NAMALWA (cell line): ENCODE measurements at places on chromosomes 16 and 17.

DNA sequence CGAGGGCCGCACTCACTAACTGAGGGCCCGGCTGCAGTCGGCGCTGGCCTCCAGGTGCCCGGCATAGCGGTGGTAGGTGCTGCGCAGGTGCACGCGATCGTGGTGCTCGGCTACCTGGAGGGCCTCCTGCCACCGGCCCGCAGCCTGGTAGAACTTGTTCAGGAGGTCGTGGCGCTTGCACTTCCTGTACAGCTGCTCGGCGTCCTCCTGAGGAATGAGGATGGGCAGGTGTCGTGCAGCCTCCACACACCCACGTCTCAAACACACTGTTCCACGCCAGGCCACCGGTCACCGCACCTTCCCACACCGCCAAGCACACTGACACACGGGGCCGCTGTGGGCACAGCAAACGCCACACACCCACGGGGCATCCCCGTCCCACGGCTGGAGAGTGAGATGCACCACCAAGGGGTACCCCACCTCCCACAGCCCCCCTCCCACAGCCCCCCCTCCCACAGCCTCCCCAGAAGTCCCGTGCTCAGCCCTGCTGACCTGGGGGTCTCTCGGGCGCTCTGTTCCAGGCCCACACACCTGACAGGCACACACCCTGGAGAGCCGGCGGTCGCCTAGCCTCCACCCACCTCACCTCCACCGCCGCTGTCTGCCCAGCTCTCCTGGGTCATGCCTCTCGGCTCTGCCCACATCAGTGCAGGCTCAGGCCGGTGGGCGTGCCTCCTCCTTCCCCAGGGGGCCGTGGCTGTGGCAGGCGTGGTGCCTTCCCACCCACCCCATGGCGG, 7.4 kb upstream of the TMEM204 start:
- DNase-seq = no peak

DNA sequence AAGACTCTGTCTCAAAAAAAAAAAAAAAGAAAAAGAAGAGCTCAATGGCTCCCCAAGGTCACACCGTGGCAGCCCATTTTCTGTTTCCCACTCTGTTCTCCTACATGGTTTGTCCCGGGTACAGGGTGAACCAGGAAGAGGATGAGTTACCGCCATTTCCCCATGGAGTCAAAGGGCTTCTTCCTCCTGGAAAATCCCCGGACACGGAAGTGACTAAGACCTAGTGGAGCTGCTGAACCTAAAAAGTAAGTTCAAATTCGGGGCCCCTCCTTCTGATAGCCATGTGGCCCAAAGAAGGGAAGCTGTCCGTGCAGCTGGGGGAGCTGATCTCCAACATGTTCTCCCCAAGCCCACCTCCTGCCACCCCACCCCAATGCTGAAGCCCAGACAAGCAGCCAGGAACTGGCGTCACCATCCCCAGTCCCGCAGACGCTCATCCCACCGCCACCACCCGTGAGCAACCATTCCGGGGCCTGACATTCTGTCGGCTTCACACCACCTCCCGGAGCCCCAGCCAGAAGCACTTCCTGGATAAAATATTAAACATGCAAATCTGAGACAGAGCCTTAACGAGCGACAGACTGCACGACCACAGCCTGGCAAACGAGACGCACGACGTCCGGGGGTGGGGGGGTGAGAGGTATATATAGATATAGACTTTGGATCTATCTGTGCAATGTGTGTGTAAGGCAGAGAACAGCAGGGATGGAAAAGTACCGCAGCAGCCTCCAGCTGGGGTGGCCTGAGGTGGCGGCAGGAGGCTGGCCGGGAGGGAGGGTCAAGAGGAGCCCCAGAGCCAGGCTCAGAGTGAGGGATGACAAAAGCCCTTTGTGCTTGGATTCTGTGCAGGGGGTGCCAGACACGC, 17.6 kb downstream of the EPOP start:
- DNase-seq = no peak

DNA sequence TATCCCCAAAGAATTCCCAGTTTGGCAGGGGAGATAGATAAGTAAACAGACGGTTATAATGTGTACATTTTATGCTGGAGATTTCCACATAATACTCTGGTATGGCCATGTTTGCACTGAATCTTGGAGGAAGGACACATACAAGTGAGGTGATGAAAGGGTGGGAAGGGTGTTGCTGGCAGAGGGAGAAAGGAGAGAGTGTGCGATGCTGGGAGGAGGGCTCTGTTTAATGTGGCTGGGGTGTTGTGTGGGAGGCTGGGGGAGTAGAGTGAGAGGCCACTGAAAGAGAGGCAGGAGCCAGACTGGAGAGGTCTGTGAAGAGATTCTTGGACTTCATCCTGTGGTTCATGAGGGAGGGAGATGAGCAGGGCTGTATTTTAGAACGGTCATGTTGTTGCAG, 87.6 kb downstream of the SPACA3 start:
- DNase-seq = no peak

DNA sequence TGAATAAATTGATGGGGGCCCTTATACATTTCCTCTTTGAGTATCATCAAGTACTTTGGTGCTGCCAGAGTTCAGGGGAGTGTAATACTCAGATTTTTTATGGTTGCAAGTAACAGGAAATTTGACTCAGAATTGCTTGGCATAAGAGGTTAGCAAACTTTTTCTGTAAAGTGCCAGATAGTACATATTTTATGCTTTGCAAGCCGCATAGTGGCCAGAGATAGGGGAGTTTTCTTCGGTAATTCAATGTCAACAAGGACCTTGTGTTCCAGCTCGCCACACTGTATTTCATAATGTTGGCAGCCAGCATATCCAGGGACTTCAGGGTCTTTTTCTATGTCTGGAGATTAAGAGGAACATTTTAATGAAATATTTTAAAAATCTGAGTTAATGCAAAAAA, 51.0 kb upstream of the MARCHF10 start:
- DNase-seq = no peak
